ENCODE measurements at places on chromosomes 12 and 14.

DNA sequence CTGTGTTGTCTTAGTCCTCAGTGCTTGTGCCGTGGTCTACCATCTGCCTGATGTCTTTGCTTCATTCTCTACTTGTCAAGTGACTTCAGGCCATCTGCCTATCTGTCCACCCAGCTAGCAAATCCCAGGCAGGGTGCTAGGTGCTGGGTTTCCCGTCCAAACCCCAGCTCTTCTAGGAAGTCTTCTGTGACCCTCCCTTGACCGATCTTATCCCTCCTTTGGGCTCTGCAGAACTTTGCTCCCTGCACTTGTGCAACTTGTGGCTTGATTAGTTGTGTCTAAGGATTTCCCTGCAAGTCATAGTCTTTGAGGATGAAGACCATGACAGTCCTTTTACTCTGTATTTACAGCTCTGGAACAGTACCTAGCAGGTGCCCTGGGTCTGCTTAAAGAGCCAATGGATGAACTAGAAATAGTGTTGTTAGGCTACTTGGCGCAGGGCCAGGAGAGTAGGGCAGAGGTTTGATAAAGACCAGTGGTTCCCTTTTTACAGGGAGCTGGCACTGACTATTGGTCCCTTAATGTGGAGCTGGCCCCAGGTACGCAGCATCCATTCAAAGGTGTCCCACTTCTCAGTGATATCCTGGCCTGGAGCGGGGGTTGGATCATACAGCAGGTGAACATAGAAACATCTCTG, 60.1 kb downstream of the ADCK1 start:
- no peak for DNase-seq

- DNase-seq: no peak
These were observed 394.1 kb downstream of the C12orf75 start for GRCh38 chr12:105724641-105725040.

DNA sequence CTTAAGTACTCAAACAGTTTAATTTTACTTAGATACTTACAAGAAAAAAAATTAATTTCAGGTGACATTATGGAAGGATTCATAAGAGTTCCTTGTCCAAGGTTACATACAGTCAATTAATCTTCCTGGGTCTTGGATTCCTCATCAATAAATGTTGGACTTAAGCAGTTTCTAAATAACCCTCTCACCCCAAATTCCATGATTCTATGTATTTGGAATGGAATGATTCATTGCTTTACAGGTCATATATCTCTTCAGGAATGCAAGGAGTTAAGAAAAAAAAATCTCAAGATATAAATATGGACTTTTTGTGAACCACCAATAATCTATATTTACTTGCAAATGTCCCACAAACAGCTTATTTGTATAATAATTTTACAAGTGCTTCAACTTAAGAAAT, 84.2 kb upstream of the BMP4 start:
- no peak for DNase-seq

- DNase-seq: no peak
These were observed 10.3 kb downstream of the SLC6A12 start for GRCh38 chr12:203462-204260.

- DNase-seq: peak; percentile 61
These were observed 426.5 kb upstream of the OR4E1 start for GRCh38 chr14:22099942-22100763.

DNA sequence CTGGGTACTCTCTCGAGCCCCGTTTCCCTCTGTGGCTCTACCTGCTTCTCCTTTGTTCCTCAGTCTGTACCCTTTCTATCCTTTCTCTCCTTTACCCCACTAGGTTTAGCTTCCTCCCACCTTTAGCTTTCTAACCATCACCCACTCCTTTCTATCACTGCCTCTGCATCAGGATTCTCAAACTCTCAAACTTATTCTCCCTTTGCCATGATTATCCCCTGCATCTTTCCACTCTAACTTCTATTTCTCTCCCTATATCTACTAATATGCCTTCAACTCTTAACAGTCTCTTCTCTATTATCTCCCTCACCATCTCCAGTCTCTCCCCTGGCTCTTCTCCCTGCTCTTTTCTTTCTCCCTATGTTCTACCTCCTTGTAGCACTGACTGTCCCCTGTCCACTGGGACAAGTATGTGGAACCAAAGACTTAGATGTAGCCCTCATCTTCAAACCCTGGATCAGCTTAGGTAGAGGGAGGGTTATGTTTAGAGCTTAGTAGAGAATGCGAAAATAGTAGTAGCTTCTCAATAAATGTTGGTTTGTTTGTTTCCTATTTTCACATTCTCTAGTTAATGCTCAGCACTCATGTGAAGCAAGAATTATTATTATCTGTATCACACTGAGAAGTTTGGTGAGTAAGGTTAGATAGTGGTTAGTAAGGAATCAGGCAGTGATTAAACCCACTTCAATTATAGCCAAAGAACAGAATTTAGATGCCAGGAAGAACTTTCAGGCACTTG, 3.4 kb downstream of the GDF11 start:
- DNase-seq: no peak

DNA sequence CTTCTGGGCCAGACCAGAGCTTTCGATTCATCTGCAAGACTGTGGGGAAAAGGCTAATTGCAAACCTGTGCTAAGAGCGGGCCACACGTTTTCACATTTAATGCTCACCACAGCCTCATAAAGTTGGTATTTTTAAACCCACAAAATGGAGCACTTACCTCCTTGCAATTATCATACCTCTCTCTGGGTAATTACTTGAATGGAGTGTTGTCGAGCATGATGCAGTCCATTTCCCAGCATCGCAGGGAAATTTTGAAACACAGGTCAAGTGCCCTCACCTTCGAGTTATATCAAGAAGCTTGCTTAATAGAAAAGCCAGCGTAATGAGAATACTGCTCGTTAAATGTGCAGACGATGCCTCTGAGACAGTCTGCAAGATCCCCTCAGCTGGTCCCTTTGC, 8.8 kb upstream of the IFI27L2 start:
- no peak for DNase-seq

DNA sequence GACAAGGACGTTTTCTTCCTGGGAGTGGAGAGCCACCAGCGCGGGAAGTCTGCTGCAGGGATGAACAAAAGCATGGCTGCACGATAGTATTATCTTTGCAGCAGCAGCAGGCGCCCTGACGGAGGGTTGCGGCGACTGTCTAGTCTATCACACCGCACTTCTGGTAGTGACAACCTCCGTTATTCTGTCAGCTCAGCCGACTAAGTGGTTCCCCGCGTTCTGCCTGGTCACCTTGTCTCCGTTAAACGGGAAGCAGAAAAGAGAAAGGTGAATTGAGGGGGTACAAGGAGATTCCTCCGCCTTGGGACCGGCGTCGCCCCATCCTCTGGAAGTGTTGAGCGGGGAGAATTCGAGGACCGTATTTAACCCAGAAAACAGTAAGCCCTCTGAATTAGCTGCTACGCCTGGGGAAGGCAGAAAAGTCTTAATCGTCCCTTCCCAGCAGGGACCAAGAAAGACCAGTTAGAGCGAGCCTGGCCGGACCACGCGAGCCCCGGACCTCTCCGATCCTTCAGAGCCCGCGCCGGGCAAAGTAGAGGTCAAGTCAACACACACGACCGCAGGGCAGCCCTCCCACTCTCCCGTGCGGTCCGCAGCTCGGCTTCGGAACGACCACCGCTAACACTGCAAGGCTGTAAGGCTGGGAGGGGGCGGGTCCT, 536 bp upstream of the DAAM1 start:
- peak; percentile 14 for DNase-seq

- DNase-seq: no peak
These were observed 505.4 kb downstream of the LRFN5 start for GRCh38 chr14:42112108-42112507.

- DNase-seq: no peak
These were observed 371 bp upstream of the REM2 start for GRCh38 chr14:22882529-22883172.

Measured in activated CD4-positive, alpha-beta T cell treated with anti-CD3 and anti-CD28 coated beads, Interleukin-2, amount 50 U/mL, for 16 hours (primary cell).